ENCODE measurements at places on chromosomes 3 and 15.

- no peak for DNase-seq
Observed at GRCh38 chr3:126136428-126137220, 43.8 kb downstream of the ALDH1L1 start.

DNA sequence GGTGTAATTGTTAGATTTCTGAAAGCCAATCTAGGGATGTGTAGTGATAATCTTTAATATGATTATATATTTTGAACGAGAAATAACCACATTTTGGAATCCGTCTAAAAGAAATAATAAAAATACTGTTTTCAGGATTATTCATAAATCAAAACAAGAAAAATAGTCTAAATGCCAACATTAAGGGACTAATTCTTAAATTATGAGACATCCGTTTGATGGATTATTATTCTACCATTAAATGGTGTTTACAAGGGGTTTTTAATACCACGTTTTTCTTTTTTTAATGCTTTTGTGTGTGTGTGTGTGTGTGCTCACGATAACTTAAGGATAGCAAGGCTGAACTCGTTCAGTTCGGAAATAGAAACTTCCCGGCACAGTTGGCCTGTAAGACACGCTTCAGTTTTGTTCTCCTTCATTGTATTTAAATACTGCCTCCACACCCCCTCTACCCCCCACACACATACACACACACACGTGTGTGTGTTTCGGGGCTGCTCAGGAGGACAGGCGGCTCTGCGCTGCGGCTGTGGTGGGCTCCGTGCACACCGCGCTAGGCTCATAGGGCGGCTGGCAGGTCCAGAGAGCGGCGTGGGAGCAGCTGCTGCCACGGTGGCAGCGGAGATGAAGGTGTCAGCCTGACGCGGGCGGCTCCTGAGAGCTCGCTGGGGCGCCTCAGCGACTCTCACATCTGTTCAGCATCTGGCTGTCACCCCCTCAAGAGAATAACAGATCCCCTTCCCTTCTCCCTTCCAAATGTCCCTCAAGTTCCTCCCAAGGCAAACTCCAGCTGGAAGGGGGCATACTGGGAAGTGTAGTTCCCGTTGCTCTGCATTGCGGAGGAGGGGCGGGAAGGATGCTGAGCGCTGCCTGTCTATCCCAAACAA lies 23.0 kb upstream of the ANP32A start:
- DNase-seq = peak; percentile 20

GRCh38 chr3:37154668-37155314 lies 19.6 kb downstream of the LRRFIP2 start:
- no peak for DNase-seq

DNA sequence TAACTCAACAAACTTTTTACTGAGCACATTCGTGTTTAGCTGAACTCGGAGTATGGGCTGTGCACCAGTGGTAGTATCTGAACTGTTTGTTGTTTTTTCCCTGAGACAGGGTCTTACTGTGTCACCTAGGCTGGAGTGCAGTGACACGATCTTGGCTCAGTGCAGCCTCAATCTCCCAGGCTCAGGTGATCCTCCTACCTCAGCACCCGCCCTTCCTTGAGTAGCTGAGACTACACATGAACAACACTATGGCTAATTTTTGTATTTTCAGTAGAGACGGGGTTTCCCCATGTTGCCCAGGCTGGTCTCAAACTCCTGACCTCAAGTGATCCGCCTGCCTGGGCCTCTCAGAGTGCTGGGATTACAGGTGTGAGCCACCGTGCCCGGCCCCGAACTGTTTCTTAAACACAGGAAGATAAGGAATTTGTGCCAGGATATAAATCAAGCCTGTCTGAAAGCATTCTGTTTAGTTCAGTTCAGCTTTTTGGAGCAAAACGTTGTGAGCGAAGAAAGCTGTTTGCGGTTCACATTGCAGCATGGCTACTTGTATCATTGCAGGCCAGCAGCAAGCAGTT lies 40.4 kb upstream of the SKOR1 start:
- DNase-seq = no peak

GRCh38 chr15:45704329-45705249 lies 69.8 kb downstream of the SQOR start:
- no peak for DNase-seq

DNA sequence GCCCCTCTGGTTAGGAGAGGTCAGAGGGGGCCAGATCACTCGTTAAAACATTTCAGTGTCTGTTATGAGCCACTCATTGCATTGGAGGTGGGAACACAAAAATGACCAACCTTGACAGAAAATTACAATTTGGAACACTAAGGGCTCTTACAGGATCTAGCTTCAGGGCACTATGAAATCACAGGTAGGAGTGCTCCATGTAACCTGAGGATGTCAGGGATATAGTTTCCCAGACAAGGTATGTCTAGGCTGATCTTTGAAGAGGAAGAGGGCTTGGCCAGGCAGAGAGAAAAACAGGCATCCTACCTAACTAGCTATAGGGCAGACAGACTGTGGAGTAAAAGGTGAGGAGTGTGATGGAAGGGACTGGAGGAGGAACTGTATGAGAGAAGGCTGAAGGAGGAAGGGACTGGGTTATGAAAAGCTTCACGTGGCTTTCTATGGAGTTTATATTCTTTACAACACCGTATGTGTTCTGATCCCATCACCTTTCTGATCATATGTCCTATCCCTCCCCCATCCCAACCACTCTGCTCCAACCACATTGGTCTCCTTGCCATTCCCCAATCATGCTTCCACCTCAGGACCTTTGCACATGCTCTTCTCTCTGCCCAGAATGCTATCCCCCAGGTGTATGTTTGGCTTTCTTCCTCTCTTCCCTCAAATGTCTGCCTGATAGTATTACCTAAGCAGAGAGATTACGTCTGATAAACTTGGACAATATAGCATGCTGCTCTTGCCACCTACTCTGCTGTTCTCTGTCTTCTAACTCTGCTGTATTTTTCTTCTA lies 88.2 kb downstream of the CCR1 start:
- DNase-seq = no peak

DNA sequence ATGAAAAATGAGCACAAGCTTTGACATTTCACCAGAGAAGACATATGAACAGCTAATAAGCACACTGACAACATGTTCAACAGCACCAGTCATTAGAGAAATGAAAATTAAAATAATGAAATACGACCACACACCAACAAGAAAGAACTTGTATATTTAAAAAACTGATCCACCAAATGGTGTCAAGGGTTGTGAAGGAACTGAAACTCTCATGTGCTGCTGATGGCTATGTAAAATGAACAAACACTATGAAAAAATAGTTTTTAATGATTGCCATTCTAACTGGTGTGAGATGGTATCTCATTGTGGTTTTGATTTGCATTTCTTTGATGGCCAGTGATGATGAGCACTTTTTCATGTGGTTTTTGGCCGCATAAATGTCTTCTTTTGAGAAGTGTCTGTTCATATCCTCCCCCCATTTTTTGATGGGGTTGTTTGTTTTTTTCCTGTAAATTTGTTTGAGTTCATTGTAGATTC lies 193.8 kb downstream of the SCAPER start:
- DNase-seq = no peak

DNA sequence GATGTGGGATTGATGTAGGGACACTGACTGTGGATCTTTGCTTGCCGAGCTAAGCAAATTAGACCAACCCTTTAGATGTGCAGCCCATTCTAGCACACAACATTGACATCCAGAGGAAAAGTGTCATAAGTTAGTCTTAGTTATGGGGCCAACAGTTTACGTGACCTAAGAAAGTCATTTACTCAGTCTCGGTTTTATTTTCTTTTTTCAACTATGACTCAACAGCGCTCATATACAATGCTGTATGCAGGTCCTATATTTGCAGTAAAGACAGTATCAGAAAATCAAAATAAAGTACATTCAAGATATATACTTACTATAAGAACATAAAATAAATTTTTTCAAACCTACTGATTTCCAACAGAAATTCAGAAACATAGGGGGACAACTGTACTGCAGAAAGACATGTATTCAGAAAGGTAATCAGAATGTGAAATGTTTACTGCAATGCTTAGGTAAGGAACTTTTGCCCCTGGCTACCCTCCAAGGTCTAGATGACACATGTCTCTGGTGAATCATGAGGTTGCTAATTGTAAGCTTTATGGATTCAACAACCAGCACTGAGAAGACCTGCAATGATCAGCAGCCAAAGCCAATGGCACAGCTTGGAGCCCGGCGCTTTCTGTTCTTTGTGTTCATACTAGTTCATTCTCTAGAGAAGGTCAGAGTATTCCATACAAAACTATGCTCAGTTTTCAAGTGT lies 317.5 kb upstream of the CNTN6 start:
- DNase-seq = no peak

DNA sequence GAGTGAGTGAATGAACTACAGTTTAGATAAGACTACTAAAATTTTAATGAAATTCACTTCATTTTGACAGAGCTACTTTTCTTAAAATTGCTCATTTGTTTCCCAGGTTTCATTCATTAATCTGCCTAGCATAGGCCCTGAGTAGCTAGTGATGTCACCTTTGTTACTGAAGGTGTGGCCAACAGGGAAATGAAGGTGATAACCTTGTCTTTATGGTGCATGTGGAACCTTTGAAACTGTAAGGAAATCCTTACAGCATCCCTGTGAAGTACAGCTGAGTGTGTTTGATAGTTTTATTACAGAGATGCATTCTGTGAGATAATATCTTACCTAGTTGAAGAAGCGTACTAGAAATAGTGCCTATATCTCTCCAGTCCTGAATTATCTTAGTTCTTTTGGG lies 112.9 kb downstream of the AKAP13 start:
- DNase-seq = no peak

DNA sequence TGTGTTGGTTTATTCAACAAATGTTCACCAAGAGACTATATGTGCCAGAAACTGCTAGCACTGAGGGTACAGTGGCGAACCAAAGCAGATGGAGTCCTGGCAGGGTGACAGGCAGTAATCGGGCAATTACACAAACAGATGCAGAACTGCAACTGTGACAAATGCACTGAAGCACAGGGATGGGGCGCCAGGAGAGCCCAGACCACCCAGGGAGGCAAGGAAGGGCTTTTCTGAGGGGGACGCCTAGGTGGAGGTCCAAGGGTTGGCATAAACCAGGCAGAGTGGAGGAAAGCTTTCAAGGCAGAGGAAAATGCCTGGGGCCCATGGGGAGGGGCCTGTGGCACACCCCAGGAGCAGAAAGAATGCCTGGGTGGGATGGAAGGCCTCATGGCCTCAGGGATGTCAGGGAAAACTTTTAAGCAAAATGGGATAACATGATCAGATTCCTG lies 5.5 kb downstream of the DIS3L start:
- no peak for DNase-seq
